Spinal cord (tissue), 10 donors: ENCODE measurements at places on chromosomes 7 and 10. TPM values are rescaled to one million over a fixed set of nuclear protein-coding genes. Genes with fewer than 3 reads are reported as not detected.

- no peak overlapping the region for H3K4me3 ChIP-seq
- H3K36me3 ChIP-seq, result peaks cover 3% of the 10 kb centered on the region
- no peak for DNase-seq
- peaks cover 43% of the 10 kb centered on the region for H3K4me1 ChIP-seq
- no peak overlapping the region for H3K27ac ChIP-seq
Measured at GRCh38 chr10:70504521-70505358, 26.2 kb downstream of the PALD1 start.

DNA sequence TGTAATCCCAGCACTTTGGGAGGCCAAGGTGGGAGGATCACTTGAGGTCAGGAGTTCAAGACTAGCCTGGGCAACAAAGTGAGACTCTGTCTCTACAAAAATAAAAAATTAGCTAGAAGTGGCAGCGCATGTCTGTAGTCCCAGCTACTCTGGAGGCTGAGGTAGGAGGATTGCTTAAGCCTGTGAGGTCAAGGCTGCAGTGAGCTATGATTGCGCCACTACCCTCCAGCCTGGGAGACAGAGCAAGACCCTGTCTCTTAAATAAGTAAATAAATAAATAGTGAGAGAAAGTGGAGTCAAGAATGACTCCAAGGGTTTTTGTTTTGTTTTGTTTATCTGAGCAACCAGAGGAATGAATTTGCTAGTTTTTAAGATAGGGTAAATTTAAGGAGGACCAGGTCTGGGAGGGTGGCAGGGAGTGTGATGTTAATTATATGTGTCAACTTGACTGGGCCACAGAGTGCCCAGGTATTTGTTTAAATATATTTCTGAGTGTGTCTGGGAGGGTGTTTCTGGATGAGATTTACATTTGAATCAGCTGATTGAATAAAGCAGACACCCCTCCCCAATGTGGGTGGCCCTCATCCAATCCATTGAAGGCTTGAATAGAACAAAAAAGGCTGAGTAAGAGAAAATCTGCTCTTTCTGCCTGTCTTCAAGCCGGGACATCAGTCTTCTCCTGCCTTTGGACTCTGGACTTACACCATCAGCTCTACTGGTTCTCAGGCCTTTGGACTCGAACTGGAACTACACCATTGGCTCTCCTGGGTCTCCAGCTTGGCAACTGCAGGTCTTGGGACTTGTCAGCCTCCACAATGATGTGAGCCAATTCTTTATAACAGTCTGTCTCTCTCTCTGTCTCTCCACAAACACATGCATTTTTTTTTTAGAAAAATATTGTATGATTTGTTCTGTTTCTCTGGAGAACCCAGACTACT, 23.5 kb downstream of the IMPDH1 start:
- no peak overlapping the region for H3K4me3 ChIP-seq
- H3K4me1 ChIP-seq, result peaks cover 25% of the 10 kb centered on the region
- no peak for DNase-seq
- H3K36me3 ChIP-seq, result peaks cover 5% of the 10 kb centered on the region
- peaks cover 5% of the 10 kb centered on the region for H3K27me3 ChIP-seq

- H3K27me3 ChIP-seq, result no peaks in the 10 kb centered on the region
- no peaks in the 10 kb centered on the region for H3K36me3 ChIP-seq
Measured at GRCh38 chr7:17991866-17992648, 35.6 kb downstream of the PRPS1L1 start.

DNA sequence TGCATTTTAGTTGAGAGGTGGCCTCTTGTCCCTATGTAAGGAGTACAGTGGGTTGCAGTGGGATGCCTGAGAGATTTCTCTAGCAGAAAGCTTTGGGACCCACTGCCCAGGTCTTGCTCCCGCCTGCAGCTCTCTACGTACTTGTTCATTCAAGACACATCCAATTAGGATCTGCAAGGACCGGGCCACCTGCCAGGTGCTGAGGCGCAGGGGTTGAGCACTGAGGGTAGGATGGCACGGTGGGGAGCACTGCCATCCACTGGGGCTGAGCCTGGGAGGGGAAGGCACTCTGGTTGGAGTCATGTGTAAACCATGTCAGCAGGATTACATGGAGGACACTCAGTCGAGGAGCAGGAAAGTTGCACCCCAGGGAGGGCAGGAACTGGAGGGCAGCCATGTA, 191.1 kb upstream of the GRB10 start:
- no peak overlapping the region for H3K27ac ChIP-seq
- H3K27me3 ChIP-seq, result no peaks in the 10 kb centered on the region
- H3K36me3 ChIP-seq, result no peaks in the 10 kb centered on the region
- H3K4me3 ChIP-seq, result no peak overlapping the region

Gene COL28A1
- total RNA-seq, result 6.8 TPM
